Femur (tissue), 1 donor: ENCODE measurements at places on chromosomes 12 and 14.

GRCh38 chr14:33377596-33378390 lies 439.1 kb downstream of the NPAS3 start:
- no peak for DNase-seq

- DNase-seq, result no peak
Measured at GRCh38 chr12:103561174-103561573, 25.9 kb upstream of the STAB2 start.

DNA sequence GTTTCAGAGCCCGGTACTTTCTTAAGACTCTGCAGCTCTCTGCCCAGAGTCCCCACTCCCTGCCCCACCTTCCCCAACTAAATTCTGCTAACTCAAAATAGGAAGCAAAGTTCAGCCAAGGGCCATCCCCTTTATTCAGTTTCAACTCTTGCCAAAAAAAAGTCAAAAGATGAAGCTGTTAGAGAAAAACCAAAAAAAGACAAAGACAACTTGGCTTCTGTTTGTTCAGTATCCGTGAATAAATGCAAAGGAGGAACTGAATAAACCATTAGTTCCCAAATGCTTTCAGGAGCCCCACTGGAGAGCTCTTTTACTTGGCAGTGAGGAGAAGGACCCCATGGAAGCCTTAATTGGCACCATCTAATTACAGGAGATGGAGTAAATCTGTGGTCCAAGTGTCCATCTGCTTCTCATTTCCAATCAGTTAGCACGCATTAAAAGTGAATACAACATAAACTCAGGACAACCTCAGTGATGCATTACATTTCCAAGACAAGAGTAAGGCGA lies 155.4 kb upstream of the GZMB start:
- DNase-seq, result peak; percentile 63

DNA sequence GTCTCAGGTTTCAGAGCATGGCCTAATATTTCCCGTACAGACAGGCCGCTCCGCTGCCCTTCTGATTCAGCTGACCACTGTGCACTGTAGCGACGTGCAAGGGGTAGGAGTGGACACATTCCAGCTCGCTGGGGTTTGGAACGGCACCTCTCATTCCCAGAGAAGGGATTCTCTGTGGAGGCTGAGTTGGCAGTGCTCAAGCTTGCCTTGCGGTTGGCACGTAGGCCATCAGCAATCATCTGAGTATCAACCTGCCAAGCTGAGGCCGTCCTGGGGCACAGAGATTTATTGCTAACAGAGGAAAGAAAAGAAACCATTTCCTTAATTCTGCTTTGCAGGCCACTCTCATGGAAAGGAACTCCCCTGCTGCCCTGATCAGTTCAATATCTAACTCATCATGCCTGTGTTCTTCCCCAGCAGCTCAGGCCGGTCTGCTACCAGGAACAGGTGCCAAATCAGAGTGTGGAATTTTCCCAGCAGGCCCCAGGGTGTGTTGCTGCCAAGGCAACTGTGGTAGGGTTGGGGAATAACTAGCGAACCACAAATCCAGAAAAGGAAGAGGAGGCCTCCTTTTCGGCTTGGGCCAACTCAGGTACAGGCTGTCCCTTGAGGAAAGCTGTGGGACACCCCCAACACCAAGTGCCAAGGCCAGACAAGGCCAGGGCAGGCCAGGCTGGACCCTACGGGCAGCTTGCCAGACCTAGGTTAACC lies 92.5 kb downstream of the SSPN start:
- DNase-seq, result peak; percentile 83

- no peak for DNase-seq
Measured at GRCh38 chr12:131592972-131593371, 117.9 kb upstream of the SFSWAP start.

DNA sequence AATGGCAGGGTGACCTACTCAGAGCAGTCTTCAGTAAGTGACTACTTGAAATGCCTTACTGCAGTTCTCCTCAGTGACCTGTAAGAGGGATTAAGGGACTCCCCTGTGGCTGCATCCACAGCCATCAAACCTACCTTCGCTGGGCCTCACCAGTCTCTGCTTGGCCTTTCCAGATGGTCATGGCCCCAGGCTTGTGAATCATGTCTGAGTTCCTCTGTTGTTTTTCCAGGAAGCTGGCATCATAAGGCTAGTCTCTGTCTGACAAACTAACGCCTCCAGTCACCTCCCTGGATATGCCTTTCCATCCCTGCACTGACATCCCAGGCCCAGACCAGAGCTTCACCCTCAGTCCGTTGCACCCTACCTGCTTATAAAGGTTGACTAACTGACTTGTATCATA lies 14.0 kb downstream of the RNASE2 start:
- DNase-seq, result no peak

GRCh38 chr14:75292101-75292563 lies 13.5 kb downstream of the FOS start:
- no peak for DNase-seq

DNA sequence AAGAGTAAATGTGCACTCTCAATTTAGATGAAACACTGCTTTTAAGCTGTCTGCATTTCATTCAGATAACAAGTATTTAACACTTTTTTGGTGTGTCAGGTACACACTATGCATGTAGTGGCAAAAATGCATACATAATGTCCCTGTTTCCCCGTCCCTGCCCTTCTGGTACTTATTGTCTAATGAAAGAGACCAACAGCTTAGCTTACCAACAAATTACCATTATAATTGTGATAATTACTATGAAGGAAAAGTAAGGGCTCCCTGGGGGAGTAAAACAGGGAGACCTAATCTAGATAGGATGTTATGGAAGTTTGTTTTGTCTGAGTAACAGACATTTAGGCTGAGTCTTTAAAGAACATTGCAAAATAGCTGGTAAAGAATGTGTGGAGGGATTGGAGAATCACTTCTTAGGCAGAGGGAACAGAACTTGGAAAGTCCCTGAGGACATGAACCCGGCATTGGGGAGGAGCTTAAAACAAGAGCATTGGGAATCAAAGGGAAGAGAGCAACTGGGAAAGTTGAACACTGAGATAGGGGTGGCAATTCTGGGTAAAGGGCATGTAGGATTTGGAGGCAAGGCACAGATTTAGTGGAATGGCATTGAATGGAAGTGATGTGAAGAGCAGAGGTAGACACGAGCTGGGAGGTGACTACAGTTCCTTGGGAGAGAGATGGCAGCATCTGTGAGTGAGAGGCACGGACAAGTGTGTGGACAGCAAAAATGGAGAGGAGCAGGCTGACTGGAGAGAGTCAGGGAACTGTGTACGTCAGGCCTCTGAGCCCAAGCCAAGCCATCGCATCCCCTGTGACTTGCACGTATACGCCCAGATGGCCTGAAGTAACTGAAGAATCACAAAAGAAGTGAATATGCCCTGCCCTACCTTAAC lies 181.6 kb downstream of the GRIP1 start:
- DNase-seq, result no peak

DNA sequence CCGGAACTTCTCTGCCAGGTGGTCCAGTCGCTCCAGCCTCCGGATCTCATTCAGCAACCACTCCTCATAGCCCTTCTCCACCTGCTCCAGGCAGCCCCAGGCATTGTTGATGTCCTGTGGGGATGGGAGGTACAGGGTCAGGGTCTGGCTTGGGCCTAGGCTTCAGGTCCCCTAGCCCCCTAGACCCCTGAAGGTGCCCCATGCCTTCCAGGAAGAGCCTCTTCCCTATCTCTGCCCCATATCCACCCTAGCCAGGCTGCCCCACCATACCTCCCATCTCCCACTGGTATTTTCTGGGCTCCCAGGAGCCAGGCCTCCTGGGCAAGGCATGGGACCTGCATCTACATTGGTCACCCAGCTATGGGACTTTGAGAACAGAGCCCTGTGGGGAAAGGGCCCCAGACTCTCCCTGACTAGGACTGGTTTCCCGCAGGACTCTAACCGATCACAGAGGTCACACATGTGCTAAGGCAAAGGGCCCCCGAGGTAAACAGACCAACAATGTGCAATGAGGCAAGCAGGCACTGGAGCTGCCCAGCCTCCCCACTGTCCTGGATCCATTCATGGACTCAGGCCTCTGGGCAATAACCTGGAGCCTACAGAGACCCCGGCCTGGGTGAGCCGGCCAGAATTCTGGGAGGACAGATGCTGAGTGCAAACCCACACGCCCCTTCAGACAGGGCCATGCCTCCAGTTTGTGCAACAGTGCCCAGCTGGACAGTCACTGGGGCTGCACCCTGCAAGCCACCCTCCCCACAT lies 88.8 kb downstream of the ACTN1 start:
- DNase-seq, result no peak

DNA sequence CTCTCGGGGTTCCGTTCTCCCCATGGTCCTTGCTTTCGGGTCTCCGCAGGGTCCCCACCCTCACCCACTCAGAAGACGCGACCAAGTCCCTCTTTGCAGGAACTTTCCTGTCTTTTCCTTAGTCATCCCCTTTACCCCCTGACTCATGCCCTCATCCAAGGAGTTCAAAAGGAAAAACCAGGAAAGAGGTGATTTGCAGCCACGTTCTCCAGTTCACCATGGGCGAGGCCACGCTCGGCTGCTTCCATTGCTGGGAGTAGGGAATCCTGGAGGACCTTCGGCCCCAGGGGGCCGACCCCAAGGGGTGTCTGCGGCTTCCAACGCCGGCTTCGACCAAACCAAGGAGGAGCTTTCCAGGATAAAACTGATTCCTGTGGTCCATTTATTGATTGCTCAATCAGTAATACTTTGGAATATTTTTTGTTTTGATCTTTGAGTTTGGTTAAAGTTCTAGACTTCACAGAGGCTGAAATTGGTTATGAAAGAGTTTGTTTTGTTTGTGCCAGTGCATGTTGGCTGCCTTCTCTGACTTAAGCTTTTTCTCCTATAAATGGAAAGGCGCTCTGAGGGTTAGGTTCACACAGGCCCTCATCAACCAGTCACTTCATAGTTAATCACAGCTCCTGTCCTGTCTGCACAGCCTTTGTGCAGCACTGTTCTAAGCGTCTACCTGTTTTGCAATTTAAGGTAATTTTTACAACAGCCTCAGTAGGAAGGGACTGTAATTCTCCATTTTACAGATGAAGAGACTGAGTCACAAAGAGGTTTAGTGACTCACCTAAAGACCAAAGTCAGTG lies 827 bp downstream of the ALDH2 start:
- DNase-seq, result no peak

DNA sequence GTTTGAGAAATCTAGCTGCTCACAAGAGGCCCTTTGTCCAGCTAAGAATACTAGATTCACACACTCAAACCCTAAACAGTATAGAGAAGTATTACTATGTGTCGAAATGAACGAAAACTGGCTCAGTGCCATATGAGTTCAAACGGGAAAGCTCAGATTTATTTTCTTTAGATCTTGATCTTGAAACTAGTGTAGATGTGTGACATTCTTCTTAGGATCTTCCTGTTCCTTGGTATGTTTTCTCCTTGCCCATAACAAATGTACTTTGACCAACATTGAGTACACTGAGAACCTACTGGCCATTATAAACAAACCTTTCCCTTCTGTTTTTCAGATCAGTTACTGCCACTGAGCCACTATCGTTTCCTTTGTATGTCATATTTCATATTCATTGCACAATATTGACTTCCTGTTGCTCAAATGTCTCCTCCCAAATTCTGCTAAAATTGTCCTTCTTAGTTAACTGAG lies 21.3 kb downstream of the MYBPC1 start:
- DNase-seq, result no peak
